ENCODE measurements at places on chromosomes 12 and 14.
A peak's percentile ranks its signal among the peaks of the same experiment; 100 is the strongest.

GRCh38 chr14:95915330-95915729, 38.7 kb downstream of the TUNAR start:
- DNase-seq: no peak

DNA sequence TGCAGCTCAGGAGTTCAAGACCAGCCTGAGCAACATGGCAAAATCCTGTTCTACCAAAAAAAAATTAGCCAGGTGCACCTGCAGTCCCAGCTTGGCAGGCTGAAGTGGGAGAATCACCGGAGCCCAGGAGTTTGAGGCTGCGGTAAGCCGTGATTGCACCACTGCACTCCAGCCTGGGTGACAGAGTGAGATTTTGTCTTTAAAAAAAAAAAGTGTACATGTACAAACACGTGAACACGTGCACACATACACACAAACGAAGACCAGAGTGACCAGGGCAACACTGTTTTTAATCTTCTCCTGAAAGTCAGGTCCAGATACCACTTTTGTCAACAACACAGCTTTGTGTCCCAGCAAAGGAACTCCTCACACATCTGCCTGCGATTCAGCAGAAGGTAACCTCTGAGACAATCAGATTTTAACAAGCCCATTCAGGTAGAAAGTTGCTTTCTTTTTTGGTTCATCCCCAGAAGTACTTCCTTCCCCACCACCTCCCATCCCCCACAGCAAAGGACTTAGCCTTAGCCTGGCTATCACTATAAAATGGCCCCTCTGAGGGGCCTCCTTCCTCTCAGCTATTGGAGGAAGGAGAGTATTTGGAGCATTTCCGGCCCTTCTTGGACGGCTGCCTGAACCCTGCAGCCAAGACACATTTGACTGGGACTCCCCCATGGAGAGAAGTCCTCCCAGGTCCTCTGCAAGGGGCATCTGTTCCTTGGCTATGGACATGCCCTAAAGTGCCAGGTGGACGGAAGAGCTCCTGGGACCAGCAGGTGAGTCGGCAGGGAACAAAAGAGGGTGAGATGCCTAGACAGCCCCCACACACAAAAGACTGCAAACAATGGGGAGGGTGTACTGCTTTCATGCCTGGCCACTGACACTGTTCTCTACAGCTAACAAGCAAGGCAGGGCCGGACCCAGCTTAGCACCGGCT, 9.8 kb downstream of the CTDSP2 start:
- DNase-seq: peak; percentile 76

- DNase-seq: no peak
Observed at GRCh38 chr12:12624498-12624992, 12.9 kb downstream of the CREBL2 start.

- DNase-seq: no peak
Observed at GRCh38 chr12:84508851-84509260, 403.7 kb downstream of the SLC6A15 start.

GRCh38 chr12:123713823-123714585, 1.9 kb downstream of the ATP6V0A2 start:
- no peak for DNase-seq

- DNase-seq: no peak
Observed at GRCh38 chr12:12999271-12999958, 650 bp downstream of the HEBP1 start.

DNA sequence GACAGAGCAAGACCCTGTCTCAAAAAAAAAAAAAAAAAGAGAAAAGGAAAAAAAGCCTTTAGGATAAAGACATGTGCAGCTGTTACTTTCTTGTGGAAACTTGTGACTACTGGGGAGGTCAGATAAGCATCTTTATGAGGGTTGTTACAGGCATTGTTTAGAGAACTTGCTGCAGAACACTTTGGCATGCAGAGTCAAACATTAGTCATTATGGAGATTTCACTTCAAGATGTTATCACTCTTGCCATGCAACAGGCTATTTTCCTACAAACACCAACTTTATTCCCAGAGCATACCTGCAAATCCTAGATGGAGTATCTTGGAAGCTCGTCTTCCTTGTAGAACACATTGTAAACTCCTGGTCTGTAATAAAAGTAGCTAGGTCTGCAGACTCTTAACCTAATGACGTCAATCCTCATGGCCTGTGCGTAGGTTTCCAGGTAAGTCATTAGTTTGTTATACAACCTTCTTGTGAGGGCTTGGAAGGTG, 36.3 kb upstream of the WDR89 start:
- DNase-seq: peak; percentile 17

GRCh38 chr12:79067977-79068376, 203.4 kb downstream of the SYT1 start:
- DNase-seq: no peak

- no peak for DNase-seq
Observed at GRCh38 chr14:52067873-52068614, 815 bp downstream of the NID2 start.

DNA sequence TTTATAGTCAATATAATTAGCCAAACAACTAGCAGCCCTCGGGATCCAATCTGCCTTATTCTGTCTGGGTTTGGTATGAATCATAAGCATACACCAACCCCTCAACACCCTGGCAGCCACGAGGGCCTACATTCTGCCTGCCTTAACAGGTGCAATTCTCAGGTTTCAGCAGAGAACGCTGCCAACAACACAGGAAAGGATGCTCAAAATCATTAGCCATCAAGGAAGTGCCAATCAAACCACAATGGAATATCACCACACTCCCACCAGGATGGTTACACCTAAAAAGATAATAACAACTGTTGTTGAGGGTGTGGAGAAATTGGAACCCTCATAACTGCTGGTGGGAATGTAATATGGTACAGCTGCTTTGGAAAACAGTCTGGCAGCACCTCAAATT, 122.8 kb downstream of the TTC7B start:
- no peak for DNase-seq

- DNase-seq: peak; percentile 35
Observed at GRCh38 chr14:30608533-30609006, 13.5 kb upstream of the SCFD1 start.

GRCh38 chr14:50469982-50470381, 62.4 kb downstream of the MAP4K5 start:
- DNase-seq: no peak

DNA sequence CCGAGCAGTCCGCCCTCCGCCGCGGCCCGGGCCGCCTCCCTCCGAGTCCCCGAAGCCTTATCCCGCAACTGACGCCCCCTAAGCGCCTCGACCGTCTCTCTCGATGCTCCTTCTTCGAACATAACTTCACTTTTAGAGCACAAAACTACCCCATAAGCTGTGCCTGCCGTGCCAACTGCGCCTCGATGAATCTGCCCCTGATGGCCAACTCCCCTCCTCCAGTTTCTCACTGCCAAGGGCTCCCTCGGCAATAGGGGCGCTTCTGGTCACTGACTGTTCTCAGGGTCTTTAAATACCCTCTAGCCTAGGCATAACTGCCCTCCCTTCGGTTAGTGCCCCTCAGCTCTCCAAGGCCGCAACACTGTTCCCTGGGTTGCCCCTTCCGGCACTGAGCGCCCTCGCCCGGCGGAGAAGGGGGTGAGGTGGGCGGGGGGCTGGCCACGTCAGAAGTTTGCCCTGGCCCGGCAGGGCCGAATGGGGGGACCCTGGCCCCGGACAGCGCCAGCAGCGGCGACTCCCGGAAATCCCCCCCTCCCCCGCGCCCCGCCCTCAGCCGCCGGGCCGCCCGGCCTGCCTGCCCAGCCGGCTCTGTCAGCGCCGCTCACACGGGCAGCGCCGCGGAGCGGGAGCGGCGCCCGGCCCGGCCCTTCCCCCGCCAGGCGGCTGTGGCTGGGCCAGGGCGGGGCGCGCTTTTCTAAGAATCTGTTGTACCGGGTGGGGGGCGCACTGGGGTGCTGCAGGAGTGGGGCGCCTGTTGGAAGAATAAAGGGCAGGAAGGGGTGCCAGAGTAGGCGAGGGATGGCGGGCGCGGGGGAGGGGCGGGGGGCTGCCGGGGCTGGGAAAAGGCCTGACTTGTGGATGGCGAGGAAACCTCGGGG, 10.6 kb downstream of the RARG start:
- DNase-seq: no peak

DNA sequence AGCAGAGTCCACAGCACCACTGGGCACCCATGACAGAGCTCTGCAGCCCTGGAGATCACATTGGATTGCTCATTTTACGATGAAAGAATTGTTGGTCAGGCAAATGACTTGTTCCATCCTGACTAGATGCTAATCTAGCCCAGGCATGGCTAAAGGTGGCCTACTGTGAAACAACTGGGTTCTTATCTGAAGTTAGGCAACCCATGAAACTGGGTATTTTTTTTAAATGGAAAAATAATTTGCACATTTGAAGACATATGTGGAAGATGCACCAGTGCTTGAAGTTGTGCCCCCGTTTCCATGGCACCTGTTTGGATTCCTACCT, 8.3 kb downstream of the PYGL start:
- DNase-seq: no peak

DNA sequence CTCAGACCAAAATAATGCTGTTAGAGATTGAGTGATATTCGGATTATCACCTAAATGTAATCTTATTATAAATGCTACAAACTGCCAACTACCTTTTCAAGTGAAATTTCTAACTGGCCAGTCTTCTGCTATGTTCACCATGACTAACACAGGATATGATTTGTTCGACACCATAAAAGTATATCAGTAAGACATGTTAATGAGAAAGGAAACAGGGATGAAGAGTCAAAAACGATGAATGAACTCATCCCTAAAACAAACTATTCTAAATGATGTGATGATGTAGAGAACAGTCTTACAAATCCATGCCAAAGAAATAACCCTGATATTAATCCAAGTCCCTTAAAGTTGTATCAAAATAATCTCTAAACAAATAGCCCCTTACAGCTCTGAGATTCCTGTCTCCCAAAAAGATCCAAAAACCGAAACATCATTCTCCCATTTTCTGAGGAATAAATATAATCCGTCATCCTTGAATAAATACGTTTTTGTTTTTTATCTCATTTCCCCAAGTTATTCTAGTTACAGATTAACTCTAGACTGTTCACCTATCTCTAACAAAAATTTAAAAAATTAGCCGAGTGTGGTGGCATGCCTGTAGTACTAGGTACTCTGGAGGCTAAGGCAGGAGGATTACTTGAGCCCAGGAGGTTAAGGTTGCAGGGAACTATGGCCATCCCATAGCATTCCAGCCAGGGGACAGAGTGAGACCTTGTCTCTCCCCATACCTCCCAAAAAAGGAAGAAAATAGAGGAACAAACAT, 9.1 kb downstream of the SCAF11 start:
- DNase-seq: no peak

DNA sequence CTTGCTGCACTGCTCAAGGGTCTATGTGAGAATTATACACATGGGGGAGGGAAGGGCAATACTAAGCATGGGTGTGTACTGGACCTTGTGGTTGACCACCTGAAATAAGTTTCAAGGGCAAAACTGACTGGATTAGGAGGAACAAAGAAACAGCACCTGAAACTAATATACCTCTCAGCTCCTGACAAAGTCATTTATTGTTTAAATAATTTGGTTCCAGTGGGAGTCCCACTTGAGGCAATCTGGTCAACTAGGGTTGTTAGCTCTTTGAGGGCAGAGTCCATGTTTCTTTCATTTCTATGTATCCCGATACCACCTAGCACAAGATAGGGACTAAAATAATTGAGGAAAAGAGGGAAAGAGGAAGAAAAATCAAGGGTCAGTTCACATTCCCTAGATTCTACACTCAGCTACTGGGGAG, 45.5 kb downstream of the STXBP6 start:
- no peak for DNase-seq

DNA sequence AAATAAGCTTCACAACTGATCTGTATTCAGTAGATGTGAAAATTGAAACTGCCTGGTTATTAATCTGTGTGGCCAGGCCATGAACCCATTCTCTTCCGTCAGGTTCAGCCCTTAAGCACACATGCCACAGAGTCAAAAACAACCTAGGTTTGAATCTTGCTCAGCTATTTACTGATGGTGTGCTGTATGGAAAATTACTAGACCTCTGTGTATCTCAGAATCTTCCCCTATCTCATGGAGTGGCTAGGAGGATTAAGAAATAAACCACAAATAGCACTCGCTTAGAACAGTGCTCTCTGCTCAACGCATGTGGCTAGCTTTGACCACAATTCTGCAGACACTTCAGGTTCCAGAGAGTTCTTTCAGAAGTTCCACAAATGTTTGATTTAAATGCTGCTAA, 240.7 kb upstream of the PLEKHG7 start:
- DNase-seq: no peak

GRCh38 chr12:13023811-13024530, 20.2 kb upstream of the FAM234B start:
- peak; percentile 51 for DNase-seq

- no peak for DNase-seq
Observed at GRCh38 chr14:103142721-103143302, 19.6 kb downstream of the TNFAIP2 start.

GRCh38 chr14:52821805-52822250, 30.4 kb upstream of the GNPNAT1 start:
- DNase-seq: no peak

DNA sequence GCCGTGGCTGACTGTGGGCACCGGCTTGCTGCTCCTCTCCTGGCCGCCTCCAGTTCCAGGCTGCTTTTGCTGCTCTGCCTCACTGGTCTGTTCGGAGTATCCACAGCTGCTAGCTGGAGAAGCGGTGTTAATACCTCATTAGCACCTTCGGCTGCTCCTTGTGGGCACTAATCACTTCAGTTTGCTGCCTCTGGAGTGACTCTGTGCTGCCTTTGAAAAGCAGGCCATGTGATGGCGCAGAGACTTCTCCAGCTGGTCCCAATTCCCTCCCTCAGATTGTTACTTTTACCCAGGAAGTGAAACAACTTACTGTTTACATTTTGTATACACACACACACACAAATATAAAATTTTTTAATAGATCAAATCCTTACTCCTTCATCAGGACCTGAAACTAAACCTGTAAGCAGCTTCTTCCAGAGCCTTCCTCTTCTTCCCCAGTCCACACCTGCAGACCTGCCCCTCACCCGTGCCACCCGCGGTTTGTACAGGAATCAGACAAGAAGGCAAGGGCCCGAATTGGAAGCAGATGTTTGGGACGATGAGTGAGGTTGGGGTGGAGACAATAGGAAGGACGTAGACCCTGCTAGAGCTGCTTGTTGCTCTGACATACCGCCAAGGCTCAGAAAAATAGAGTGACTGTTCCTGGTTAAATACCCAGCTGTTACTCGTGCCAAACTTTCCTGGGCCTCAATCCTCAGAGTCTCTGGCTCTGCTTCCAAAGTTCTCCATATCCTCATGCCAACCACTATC, 41.5 kb upstream of the LTBP2 start:
- DNase-seq: no peak

DNA sequence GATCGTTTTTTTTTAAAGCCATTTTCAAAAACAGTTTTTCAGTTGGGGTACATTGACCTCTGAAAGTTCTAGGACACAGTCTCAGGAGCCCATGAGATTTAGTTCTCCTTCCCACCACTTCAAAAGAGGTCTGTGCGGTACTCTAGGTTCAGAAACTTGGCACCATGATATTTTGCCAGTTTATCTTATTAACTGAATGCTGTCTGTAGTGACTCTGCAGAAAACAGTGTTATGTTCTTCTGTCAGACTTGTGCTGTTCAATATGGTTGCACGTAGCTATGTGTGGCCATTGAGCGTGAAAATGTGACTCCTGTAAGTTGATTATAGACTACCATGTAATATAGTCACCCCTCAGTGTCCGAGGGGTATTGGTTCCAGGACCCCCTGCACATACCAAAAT, 35.9 kb downstream of the CRADD start:
- DNase-seq: no peak

All from HS-27A (cell line).